Aorta (tissue), 5 donors: ENCODE measurements at places on chromosomes 5 and 9. TPM values are rescaled to one million over a fixed set of nuclear protein-coding genes. Genes with fewer than 3 reads are reported as not detected.

- H3K4me1 ChIP-seq: no peaks in the 10 kb centered on the region
- no peak overlapping the region for H3K27ac ChIP-seq
- H3K36me3 ChIP-seq: no peaks in the 10 kb centered on the region
- H3K27me3 ChIP-seq: no peaks in the 10 kb centered on the region
Measured at GRCh38 chr5:57488215-57488955, 5.8 kb upstream of the ACTBL2 start.

- H3K4me1 ChIP-seq: peaks cover 12% of the 10 kb centered on the region
- H3K27ac ChIP-seq: peak overlapping the region; percentile 18
- H3K36me3 ChIP-seq: no peaks in the 10 kb centered on the region
- no peak overlapping the region for H3K4me3 ChIP-seq
- DNase-seq: no peak
Measured at GRCh38 chr5:78569441-78569840, 79.1 kb downstream of the LHFPL2 start.

- DNase-seq: no peak
- H3K4me1 ChIP-seq: no peaks in the 10 kb centered on the region
- H3K27me3 ChIP-seq: no peaks in the 10 kb centered on the region
- no peaks in the 10 kb centered on the region for H3K36me3 ChIP-seq
- no peak overlapping the region for H3K27ac ChIP-seq
Measured at GRCh38 chr5:168985454-168985853, 315.5 kb downstream of the SLIT3 start.

DNA sequence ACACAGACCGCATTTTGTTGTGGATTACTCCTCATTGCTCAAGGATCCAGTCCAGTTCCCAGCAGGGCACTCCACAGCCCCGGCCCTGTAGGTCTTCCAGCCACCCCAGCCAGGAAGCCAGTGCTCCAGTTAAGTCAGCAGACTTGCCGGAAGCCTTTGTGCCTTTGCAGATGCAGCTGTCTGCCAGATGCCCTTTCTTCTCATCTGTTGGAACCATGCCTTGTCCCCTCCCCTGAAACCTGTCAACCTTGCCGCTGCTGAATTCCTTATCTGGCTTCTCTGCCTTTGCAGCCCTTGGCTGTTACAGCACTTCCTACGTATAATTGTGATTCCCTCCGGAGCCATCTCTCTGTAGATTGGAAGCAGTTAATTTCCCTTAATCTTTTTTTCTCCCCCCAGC is 28.4 kb downstream of the PSAT1 start:
- no peaks in the 10 kb centered on the region for H3K27me3 ChIP-seq
- no peak for DNase-seq
- H3K4me1 ChIP-seq: no peaks in the 10 kb centered on the region
- H3K36me3 ChIP-seq: no peaks in the 10 kb centered on the region
- no peak overlapping the region for H3K4me3 ChIP-seq

- H3K27me3 ChIP-seq: no peaks in the 10 kb centered on the region
- H3K4me3 ChIP-seq: no peak overlapping the region
- H3K36me3 ChIP-seq: no peaks in the 10 kb centered on the region
Measured at GRCh38 chr5:99037668-99038067, 108.9 kb upstream of the CHD1 start.

GRCh38 chr5:38500573-38501260 is 55.7 kb downstream of the LIFR start:
- no peak overlapping the region for H3K27ac ChIP-seq
- H3K4me1 ChIP-seq: no peaks in the 10 kb centered on the region
- H3K27me3 ChIP-seq: no peaks in the 10 kb centered on the region
- no peak for DNase-seq
- no peaks in the 10 kb centered on the region for H3K36me3 ChIP-seq
- no peak overlapping the region for H3K4me3 ChIP-seq

DNA sequence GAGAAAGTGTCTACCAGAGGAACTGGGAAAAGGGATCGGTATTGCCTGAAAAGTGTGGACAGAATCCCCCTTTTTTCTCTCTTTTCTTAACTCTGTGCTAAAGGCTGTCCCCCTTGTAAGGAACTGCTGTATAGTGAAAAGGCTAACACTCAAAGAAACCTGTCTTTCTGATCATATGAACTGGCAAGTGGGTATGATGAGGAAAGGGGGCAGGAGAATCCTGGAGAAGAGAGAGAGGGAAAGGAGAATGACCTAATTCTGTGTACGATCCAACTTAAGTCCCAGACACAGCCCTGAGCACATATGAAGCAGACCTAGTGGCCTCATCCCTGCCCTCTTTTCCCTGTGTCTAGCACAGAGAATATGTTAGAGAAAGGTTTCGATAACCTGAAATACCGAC is 967 bp downstream of the ANKRD31 start:
- no peak overlapping the region for H3K4me3 ChIP-seq
- no peaks in the 10 kb centered on the region for H3K27me3 ChIP-seq
- H3K27ac ChIP-seq: no peak overlapping the region
- no peaks in the 10 kb centered on the region for H3K36me3 ChIP-seq
- no peaks in the 10 kb centered on the region for H3K4me1 ChIP-seq
- no peak for DNase-seq

DNA sequence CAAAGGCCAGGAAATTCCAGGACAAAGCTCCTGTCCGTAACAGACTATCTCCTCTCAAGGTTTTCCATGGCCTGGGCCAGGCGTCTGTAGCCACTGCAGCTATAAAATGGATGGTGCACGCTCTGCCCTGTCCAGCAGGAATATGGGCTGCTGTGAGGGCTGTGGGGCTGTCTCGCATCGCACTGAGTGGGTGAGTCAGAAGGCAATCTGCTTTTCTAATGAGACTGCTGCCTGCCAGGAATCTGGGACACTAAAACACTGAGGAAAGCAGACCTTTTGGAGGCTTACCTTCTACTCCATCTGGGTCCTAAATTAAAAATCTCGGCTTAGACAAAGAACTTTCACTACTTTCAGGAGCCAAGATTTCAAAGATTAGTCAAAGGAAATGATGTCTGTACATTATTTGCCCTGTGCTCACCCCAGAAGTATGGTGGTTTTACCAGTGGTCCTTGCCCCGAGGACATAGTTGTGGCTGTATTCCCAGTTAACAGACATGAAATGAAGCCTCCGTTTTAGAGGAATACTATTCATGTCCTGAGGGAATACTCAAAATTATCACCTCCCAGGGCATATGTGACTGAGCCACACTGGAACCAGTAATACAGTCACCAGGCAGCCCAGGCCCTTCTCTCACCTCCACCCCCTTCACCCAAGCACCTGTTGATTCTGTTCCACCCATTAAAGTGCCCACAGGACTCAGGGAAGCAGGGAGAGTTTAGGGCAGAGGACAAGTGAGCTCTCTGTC is 56.4 kb downstream of the PFDN1 start:
- H3K4me1 ChIP-seq: no peaks in the 10 kb centered on the region
- no peaks in the 10 kb centered on the region for H3K27me3 ChIP-seq
- DNase-seq: peak; percentile 63
- H3K27ac ChIP-seq: no peak overlapping the region

GRCh38 chr5:142837081-142837725 is 67.0 kb downstream of the ARHGAP26 start:
- no peaks in the 10 kb centered on the region for H3K36me3 ChIP-seq
- H3K27ac ChIP-seq: no peak overlapping the region
- no peak for DNase-seq
- H3K27me3 ChIP-seq: no peaks in the 10 kb centered on the region
- H3K4me1 ChIP-seq: peaks cover 11% of the 10 kb centered on the region

Gene QRFP
- not detected for total RNA-seq

Gene OR2V2
- not detected for total RNA-seq
